Spinal cord (tissue), 10 donors: ENCODE measurements at places on chromosomes 13 and 19.

GRCh38 chr19:56134654-56134921 lies 6.5 kb upstream of the ZNF444 start:
- DNase-seq: no peak

GRCh38 chr13:41563984-41564365 lies 106.6 kb downstream of the RGCC start:
- DNase-seq: no peak

GRCh38 chr19:18304458-18305310 lies 18.2 kb downstream of the LSM4 start:
- no peak for DNase-seq

DNA sequence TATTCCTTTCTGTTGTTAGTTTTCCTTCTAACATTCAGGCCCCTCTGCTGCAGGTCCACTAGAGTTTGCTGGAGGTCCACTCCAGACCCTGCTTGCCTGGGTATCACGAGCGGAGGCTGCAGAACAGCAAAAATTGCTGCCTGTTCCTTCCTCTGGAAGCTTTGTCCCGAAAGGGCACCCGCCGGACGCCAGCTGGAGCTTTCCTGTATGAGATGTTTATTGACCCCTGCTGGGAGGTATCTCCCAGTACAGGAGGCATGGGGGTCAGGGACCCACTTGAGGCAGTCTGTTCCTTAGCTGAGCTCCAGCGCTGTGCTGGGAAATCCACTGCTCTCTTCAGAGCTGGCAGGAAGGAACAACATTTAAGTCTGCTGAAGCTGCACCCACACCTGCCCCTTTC lies 259.1 kb downstream of the SLC7A1 start:
- DNase-seq: no peak

DNA sequence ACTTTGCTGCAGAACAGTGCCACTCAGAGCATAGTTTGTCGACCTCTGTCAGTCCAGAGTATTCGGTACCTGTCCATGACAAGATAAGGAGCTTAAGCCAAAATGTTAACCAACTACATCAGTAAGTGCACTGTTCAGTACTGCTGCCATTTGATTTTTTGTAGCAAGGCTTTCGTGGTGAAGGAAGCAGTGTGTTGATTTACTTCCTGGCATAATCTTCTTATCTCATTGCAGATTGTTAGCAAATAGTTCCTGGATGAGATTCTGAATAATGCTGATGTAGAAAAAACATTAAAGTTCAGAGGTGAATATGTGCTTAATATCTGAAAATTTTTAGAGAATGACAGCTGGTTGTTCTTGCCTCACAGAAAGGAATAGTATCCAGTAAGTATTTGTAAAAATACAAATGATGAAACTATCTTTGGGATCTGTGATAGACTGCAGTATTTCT lies 85.7 kb downstream of the LRRC63 start:
- DNase-seq: no peak

- no peak for DNase-seq
Observed at GRCh38 chr13:80010286-80010831, 330.6 kb downstream of the SPRY2 start.

DNA sequence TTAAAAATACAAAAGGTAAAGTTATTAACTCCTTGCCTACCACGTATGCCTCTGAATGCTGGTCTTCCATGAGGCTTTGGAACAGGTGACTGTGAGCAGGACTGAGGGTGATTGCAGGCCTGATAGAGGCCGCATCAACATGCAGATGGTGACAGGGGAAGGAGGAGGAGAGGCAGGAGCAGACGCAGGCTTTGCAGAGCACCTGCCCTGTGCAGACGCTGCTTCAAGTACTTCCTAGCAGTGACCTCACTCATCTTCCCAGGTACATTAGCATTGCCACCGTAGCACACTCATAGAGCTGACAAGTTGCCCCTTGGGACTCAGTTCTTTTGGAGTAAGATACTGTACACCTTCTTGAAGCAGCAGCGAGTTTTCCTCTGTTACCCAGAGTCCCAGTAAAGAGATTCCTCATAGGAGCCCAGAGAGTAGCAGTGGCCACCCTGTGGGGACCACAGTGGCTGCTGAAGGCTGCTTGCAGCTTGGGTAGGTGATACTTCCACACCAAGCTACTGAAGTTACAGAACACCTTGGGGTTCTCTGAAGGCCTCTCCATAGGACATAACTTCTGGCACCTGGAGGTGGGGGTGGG lies 56.0 kb downstream of the ZNF536 start:
- DNase-seq: no peak

DNA sequence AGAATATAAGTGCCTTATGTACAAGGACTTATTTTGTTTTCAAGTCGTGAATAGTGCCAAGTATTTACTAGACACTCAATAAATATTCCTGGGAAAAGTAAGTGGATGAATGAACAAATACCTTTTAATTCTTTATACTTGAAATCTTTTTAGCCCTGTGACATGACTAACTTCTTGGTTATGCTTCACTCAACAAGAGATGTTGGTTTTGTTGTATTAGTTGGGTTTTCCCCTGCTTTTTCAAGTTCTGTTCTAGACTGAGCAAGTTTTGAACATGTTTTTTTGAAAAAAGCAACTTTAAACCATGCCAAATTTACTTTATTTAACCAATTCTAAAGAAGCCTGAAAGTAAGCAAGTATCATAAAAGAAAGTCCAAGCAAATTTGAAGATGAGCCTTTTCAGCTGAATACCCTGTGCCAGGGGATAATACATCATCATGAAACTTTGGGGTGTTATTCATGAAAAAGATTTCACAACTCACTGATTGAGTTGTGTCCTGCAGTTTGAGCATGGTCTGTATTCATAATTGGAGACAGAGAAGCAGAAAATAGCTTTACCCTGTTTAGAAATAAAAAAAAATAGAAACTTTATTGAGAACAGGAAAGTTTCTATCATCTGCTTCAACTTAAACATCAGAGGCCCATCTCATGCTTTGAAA lies 11.1 kb downstream of the LMO7 start:
- no peak for DNase-seq
